ENCODE measurements at places on chromosomes 12 and 14.

DNA sequence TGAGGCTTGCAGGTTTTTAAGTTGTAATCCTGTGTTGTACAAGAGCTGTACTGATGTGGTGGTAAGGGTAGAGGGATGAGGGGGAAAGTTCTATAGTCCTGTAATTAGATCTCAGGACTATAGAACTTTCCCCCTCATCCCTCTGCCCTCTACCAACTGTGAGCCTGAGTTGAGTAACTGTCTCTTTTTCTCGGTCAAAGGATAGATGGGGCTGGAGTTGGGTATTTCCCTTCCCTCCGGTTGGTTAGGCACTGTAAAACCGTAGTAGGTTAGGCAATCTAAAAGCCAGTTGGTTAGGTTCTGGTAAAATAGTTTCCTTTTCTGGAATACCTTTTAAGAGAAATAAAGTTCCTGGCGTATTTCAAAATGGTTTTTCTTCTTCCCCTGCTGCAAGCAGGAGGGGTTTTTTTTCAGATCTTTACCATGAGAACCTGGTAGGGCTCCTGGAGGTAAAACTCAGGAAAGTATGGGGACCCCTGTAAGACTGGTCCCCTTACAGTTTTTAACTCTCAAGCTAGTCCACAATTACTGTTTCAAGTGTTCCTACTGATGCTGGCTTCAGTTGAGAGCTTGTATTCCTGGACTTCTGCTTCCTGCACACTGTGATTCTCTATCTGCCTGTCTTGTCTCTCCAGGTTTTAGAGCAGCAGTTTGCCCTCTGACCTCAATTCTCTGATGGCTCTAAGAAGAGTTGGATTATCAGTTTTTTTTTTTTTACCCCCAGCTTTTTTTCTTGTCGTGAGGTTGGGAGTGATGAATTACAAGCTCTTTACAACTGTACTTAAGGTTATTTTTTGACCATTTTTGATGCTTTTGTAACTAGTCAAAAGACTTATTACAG, 58.7 kb downstream of the FUT8 start:
- DNase-seq = no peak

GRCh38 chr12:22657538-22657937, 32.6 kb downstream of the ETNK1 start:
- no peak for DNase-seq

GRCh38 chr12:126704609-126705008, 1562.4 kb upstream of the TMEM132C start:
- no peak for DNase-seq

GRCh38 chr12:49026678-49027480, 8.3 kb upstream of the PRKAG1 start:
- no peak for DNase-seq

DNA sequence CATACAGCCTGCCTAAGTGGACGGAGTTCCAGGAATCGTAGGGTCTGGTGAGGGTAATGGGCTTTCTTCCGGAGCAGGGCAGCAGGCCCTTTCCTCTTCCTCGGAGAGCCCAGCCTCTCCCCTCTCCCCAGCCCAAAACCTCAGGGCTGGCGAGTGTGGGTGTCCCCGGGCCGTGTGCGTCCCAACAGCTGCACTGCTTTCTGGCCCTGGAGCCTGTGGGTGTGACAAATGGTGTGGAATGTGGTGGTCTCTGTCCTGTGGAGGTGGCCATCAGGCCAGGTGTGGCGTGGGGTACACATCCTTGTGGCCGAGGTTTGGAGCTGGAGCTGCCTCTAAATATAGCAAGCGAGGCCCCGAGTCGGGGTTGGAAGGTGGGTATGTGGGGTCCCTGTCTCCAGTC, 8.5 kb downstream of the ORAI1 start:
- no peak for DNase-seq

- DNase-seq = no peak
Measured at GRCh38 chr12:122020795-122021192, 890 bp upstream of the BCL7A start.

- no peak for DNase-seq
Measured at GRCh38 chr12:117360551-117361346, 677 bp downstream of the NOS1 start.

DNA sequence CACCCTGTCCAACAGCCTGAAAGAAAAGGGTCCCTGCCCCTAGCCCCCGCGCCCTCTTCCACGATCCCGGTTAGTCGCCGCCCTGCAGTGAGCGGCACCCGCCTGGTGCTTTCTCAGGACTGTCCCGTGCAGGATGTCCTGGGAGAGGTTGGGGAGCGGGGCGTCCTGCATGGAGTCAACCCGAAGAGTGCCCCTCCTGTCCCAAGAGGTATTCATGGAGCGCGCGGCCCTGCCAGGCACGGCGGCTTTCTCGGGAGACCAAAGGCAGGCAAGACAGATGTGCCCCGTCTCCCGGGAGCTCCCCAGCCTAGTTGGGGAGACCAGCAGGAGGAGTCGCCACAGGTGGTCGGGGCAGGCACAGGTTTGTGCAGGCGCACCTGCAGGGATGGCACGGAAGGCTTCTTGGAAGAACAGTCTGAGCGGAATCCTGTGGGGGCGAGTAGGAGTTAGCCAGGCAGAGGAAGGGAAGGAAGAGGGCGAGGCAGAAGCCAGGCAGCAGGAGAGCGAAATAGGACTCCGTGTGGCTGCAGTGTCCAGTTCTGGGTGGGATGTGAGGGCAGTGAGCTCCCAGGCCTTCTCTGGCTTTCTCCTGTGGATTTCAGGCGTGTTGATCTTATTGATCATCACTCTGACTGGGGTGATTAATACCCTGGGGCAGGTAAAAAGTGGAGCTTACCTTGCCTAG, 723 bp downstream of the SIVA1 start:
- no peak for DNase-seq
